Mammary epithelial cell (primary cell): ENCODE measurements at places on chromosomes 13 and 19. TPM values are rescaled to one million over a fixed set of nuclear protein-coding genes. Genes with fewer than 3 reads are reported as not detected.

Gene ZNF793
- 1.6 TPM for polyA plus RNA-seq

Gene SCEL
- 1.3 TPM for polyA plus RNA-seq

Gene CCL25
- not detected for polyA plus RNA-seq

Gene BRSK1
- polyA plus RNA-seq: 0.27 TPM

Gene THAP8
- polyA plus RNA-seq: 3.1 TPM

Gene IGFL4
- polyA plus RNA-seq: not detected

Gene OR7A5
- 0.24 TPM for polyA plus RNA-seq

Gene URAD
- not detected for polyA plus RNA-seq

Gene C1QTNF9B
- not detected for polyA plus RNA-seq

Gene OR7D2
- not detected for polyA plus RNA-seq

Gene PLPPR2
- 8.5 TPM for polyA plus RNA-seq

- DNase-seq: no peak
These were observed 56.8 kb upstream of the GTF3A start for GRCh38 chr13:27367570-27367969.

DNA sequence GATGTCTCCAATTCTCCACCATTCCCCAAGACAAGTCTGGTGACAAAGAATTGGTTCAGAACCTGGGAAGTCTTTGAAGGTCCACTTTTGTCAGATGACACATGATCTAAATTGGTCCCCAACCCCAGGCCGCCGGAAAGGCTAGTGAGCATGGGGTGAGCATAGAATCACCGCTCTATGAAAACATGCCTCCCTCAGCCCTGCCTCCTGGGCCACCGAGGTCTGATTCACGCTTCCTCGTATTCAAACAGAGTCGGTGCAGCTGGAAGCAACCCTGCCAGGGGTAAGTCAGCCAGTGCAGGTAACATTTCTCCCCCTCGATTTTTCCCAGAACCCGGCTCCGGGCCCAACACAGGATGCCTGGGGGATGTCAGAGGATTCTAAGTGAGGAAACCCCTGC is 33.9 kb upstream of the KLF2 start:
- no peak for DNase-seq

DNA sequence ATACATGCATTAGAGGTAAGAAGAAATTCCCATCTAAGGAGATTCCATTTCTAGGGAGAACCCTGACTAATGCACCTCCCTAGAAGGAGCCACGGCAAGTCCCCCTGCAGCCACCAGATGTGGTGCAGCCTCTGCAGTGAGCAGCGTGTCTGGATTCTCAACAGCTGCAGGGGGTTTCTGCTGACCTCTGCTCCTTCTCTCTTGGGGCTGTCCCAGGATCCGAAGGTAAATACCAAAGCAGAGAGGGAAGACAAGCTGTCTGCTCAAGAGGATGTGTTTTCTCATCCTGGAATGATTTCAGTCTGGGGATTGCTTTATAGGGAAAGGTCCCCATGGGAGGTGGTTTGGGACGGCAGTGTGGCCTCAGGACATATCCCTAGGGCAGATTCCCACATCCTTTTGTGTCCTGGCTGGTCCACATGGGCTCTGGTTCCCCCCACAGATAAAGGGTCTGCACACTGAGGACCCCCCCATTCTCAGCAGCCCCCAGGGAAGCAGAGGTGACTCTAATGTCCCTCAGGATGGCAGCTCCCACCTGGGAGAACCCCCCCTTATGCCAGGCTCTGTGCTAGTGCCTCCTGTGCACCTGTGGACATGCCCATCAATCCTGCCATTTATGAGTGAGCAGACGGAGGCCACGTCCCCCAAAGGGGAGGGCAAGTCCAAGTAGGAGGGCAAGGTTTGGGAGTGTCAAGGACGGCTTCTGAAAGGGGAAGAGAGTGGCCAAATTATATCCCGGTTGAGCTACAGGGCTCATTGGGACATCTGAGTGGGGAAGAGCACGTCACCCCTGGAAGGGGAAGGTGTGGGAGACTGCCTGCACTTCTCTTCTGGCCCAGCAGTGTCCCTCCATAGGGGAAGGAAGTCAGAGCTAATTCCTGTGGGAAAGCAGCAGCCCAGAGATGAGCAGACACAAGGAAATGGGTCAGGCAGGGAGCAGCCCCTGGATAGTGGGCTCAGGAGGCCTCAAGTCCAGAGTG is 10.2 kb upstream of the OR10H5 start:
- DNase-seq: no peak

GRCh38 chr13:34208336-34208735 is 390.4 kb downstream of the RFC3 start:
- DNase-seq: no peak

DNA sequence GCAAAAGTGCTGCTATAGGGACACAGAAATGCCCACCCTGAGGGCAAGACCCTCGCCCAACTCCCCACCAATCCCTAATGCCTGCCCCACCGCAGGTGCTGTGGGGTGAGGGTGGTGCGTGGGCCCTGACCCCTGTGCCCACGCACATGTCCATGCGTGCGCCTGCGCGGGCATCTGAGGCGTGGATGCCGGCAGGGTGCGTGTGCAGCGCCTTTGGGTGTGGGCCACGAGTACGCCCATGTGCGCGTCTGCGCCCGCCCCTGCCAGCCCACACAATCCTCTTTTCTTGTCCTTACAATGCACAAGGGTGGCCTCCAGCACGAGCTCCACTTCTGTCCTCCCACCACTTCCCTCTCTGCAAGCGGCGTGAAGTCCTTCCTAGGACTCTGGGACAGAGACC is 14.3 kb downstream of the FUT6 start:
- no peak for DNase-seq

DNA sequence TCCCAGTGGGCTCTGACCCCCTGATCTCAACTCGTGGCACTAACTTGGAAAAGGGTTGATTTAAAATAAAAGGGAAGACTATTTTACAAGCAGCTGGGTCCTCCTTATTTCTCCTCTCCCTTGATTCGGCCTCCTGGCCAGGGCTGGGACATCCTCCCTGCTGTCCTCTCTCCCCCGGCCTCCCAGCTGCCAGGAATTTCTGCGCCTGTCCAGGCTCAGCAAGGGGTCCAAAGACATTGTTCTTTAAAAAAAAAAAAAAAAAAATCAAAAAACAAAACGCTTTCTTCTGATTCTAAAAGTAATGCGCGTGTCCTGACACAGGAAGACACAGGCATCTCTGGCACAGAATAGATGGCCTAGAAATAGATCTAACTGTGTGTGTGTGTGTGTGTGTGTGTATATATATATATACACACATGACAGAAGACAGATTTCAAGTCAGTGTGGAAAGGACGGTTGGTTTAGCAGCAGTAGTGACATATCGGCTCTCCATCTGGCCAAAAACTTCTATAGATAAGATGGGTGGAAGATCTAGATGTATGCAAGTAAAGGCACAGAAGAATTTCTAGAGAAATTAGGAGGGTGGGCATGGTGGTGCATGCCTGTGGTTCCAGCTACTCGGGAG is 12.3 kb upstream of the LENG8 start:
- no peak for DNase-seq

DNA sequence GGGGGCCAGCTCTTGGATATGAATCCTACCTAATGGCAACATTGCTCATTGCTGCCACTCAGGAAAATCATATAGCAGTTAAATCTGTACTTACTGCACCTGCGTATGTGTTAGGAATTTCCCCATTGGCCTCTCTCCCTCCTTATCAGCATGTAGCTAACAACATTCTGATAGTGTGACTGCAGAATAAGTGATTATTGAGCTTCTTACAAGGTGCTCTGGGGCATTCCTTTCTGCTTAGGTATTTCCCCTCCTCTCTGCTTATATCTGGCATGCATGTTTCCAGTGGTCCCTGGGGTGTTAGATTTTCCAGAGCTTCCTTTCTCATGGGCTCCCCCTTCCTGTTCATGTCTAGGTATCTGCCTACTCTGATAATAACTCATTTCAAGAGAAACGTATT is 414.1 kb upstream of the SLITRK1 start:
- DNase-seq: no peak

- DNase-seq: peak; percentile 52
These were observed 112.5 kb upstream of the SLC7A1 start for GRCh38 chr13:29707876-29708543.

GRCh38 chr13:94709001-94709834 is 3.1 kb downstream of the SOX21 start:
- DNase-seq: no peak

GRCh38 chr19:7883105-7883504 is 5.2 kb upstream of the LRRC8E start:
- no peak for DNase-seq

GRCh38 chr13:113979791-113980471 is 6.1 kb upstream of the C13orf46 start:
- no peak for DNase-seq

GRCh38 chr19:49642492-49643035 is 555 bp downstream of the SCAF1 start:
- DNase-seq: no peak

DNA sequence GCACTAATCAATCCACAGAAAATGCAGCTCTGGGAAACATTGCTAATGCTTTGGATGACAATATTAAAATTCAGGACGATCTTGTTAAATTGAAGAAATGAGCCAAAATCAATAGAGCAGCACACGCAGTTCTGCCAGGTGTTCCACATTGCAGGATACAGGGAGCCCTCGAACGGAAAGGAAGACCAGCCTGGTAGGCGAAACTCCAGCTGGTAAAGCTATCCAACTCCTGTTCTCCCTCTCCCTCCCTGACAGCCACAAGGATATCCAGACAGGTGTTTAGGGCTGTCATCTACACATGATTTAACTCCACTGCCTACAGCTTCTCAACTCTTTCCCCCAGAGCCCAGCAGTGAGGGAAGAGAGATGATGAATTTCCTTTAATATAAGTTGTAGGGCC is 67.7 kb downstream of the EPSTI1 start:
- DNase-seq: no peak

DNA sequence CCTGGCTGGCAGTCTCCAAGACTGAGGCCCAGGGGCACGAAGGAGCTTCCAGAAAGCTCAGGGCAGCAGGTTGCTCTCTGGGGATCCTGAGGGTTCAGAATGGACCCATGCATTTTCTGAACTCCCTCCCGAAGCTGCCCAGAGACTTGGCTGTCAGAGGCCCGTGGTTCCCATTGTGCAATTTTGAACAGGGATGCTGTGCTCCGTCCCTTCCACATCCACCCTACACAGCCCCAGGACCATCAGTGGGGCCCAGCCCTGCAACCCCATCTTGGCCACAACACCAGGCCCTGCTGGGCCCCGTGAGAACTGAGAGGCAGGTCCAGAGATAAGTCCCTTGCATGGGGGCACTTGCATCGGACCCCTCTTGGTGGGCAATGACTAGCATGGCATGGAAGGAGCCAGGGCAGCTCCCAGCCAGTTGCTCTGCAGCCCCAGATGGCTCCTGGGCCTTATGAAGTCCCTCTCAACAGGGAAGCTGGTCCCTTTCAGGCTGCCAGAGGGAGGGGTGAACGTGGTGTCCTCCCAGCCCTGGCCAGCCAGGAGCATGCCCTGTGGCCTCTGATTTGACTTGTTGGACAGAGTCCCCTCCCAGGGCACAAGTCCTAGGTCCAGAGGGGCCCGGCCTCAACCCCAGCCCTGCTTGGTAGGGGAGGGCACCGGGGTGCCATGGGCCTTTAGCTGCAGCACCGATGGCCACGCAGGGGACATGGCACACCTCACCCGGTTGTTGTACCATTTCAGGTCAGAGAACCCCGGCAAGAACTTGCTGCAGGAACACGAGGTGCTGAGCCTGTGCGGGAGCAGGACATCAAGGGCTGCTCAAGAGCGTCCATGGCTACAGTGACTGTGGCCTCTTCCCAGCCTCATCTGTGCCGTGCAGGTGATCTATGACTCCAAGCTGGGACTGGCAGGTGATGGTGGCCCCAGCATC is 17.3 kb upstream of the ZNF14 start:
- DNase-seq: no peak

DNA sequence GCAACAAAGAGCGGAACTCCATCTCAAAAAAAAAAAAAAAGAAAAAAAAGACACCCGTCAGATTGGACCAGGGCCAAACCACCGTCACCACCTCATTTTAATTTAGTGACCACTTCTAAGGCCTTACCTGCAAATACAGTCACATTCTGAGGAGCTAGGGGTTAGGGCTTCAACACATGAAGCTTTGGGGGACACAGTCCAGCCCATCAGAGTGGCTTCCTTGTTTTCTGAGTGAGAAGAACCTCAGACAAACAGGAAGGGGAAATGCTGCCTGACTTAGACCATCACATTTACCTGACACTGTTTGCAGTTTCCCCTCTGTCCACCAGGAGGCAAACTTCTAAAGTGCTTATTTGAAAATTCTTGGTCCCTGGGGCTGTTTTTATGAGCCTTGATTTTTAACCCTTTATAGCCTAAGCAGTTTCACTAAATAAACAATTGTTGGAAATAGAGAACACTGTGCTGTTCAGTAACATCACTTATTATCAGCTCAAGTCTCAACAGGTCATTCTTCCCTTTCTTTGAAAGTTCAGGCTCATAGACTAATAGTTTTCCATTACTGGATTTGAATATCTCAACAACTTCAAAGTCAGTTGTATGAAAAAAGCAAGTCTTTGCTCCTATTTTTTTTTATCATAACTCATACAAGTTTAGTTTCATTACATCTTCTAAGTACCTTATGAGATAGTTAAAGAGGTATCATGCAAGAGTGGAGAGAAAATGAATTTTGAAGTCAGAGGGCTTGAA is 74.9 kb upstream of the WASF3 start:
- DNase-seq: peak; percentile 57

DNA sequence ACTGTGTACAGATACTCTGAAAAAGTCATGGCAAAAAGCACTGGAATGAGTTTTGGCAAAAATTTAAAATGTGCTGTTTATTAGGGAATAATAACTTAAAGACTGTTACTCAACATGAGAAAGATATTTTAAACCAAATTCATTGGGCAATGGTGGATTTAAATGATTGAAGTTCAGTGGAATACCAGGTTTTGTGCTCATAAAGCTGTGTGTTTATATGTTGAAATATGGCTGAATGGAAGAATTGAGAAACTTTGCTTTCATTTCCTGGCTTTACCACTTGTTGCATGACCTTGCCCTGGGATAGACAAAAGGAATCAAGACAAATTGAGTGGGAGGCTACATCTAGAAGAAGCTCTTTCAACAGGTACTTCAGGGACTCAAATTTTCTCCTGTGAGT is 246.4 kb downstream of the GPC5 start:
- no peak for DNase-seq

DNA sequence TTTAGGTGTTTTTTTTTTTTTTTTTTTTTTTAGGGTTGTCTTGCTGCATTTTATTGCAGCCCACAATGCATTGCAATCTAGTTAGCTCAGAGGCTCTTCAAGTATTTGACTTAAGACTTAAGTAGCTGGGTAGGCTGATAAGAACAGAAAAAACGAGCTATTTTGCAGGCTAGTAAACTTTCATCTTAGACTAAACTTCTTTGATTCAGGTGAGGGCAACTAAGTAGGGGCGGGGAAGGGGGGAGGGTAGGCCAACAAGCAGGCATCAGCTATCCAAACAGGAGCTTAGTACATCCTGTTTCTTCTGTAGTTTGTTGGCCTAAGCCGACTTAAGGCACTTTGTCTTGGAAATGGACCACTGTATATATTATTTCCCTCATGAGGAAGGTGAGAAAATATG is 4.9 kb upstream of the TDRD3 start:
- no peak for DNase-seq

GRCh38 chr13:95289020-95289444 is 12.2 kb downstream of the ABCC4 start:
- no peak for DNase-seq

DNA sequence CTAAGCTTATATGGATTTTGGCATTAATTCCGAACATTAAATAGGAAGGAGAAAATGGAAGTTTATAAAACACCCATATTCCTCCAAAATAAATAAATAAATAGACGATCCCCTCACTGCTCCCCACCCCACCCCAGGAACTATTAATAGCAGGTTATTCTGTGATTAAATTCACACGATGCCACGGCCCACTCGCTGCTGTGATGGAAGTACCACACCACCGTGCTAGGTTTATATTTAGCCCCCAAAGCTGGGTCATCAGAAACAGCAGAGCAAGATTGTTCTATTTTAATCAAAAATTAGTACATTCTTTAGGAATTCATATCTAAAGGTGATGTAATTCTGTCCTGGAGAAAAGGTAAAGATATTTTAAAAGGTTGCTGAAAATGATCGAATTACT is 65.4 kb downstream of the CCDC70 start:
- DNase-seq: no peak
